RCC 7860 (cell line): ENCODE measurements at places on chromosomes 4 and X.

DNA sequence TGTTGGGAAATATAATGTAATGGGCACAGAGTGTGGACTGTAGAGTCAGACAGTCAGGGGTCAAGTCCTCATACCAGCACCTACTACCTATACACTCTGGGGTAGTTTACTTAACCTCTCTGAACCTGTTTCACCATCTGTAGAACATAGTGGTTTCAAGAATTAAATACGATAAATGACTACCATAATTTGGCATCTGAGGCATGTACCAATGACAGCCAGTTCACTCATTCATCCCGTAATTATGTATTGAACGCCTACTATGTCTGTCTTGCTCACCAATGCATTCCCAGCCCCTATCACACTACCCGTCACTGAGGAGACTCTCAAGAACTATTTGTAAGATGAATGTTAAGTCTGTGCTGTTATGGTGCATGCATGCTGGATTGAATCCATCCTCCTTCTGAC lies 2.0 kb upstream of the FGB start:
- peak; percentile 72 for DNase-seq

GRCh38 chr4:75953509-75953908 lies 12.7 kb upstream of the NAAA start:
- DNase-seq: no peak

- no peak for DNase-seq
Measured at GRCh38 chr4:102318105-102318504, 27.2 kb downstream of the SLC39A8 start.

GRCh38 chr4:24973747-24974601 lies 56.8 kb downstream of the LGI2 start:
- no peak for DNase-seq
